ENCODE measurements at places on chromosomes 12 and 14.

- DNase-seq, result no peak
These were observed 15.8 kb upstream of the VRK1 start for GRCh38 chr14:96781371-96781770.

GRCh38 chr12:72753571-72753970 is 481.4 kb downstream of the TRHDE start:
- no peak for DNase-seq

- DNase-seq, result no peak
These were observed 305.5 kb upstream of the FKBP4 start for GRCh38 chr12:2489275-2489674.

- DNase-seq, result no peak
These were observed 26.3 kb downstream of the ANAPC5 start for GRCh38 chr12:121325922-121326396.

GRCh38 chr12:130993759-130994670 is 40.3 kb downstream of the ADGRD1 start:
- DNase-seq, result no peak

DNA sequence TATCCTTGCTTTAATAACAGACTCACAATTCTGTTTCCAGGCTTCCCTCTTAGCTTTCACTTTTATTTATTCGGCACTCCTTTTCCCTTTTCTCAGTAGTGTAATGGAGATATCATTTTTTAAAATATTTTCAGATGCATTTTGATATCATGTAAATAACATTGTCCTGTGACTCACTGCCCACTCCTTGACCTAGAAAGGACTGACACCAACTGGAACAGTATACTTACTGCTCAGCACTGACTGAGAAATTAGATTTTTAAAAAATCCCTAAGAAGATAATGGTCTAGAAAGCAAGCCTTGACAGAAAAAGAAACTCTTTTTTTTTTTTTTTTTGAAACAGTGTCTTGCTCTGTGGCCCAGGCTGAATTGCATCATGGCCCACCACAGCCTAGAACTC is 118.0 kb upstream of the FSCB start:
- DNase-seq, result no peak

- no peak for DNase-seq
These were observed 251.6 kb downstream of the PHLDA1 start for GRCh38 chr12:75779891-75780496.

DNA sequence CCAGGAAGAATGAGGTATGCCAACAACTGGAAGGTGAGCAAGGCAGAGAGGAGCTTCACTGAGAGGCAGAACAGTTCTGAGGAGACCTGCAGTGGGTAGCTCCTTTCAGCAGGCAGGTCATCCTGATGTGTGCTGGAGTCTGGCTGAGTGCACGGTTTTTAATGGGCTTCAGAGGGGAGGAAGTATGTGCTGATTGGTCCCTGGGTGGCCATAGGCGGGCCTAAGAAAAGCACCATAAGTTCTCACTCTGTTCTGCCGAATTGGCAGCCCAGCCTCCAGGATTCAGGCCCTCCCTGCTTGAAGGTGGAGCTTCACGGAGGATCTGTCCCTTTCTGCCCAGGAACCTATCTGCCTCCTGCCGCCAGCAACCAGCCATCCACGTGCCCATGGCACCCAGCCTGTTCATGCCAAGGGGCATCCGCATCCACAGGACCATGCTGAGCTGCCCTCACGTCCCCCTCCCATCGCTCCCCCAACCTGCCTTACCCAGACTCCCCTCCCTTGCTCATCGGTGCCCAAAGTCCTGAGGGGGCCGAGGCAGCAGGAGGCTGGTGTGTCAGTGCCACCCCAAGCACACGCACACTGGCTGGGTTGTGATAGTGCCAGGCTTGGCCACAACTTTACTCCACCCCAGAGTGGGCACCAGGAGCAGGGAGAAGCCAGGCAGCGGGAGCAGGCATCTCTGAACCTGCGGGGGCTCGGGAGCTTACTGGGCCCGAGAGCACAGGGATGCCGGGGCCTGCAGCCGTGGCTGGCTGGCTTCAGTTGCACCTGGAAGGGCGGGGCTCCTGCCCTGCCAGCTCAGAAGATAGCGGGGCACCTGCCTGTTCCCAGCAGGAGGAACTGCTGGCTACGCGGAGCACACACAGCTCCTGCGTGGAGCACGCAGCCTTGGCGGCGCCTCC is 608.4 kb upstream of the FOXG1 start:
- no peak for DNase-seq

DNA sequence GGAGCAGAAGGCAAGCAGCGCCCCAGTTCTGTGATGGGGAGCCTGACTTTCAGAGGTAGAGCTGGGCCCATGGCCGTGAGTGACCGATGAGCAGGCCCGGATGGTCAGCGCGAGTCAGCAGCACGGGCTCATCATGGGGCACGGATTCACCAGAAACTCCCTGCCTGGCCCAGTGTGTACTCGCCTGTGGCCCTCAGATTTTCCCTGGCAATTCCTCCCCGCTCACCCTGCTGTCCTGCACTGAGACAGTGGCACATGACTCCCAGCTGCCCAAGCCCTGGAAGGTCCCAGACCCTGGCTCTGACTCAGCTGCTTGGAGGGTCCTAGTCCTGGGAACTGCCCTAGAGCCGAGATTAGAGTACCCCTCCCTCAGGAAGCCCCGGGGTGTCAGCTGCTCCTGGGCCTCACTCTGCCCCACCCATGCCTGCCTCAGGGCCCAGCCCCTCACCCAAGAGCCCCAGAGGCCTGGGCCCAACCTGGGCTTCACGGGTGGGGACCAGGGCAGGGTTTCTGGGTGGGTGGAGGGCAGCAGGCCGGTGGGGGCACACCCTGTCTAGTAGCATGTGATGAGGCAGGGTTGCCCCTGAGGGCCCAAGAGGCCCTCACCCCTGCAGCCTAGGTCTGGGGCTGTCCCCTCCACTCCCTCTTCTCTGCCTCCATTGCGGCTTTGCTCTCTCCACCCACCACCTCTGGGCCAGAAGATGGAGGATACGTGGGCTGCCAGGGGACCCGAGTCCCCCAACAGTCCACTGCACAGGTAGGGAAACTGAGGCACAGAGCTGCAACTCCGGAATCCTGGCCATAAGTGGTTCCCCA is 8.4 kb downstream of the TRMT61A start:
- peak; percentile 74 for DNase-seq

DNA sequence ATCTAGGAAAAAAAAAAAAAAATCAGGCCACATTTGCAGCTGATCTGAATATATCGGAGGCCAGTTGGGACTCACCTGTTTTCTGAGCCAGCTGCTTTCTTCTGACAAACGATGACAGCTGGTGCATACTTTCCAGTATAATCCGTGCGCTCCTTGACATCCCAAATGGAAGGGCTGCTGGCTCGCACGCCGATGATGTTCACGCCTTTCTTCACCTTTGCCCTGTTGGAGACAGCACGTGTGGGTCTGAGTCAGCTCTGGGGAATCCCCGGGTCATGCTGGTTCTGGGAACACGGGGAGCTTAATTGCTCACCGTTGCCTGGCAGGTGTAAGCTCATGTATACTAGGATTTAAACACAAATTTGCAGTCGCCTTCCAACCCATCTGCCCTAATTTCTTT is 372.8 kb downstream of the TMEM132D start:
- no peak for DNase-seq

- peak; percentile 16 for DNase-seq
These were observed 653 bp downstream of the PA2G4 start for GRCh38 chr12:56104815-56105608.

- peak; percentile 8 for DNase-seq
These were observed 1981.7 kb upstream of the FLRT2 start for GRCh38 chr14:83548061-83548839.

DNA sequence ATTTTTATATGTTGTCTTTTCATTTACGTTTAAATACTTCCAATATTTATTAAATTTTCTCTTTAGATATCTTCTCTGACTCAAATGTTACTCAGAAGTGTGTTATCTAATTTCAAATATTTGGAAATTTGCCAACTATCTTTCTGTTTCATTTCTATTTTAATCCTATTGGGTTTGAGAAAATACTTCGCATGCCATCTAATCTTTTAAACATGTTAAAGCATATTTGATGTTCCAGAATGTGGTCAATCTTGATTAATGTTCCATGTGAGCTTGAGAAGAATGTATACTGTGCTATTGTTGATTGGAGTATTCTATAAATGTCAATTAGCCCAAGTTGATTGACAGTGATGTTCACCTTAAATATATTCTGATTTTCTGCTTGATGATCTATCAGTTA is 11.9 kb upstream of the DCN start:
- no peak for DNase-seq

- DNase-seq, result peak; percentile 26
These were observed 2.5 kb downstream of the COL2A1 start for GRCh38 chr12:48001505-48002413.

DNA sequence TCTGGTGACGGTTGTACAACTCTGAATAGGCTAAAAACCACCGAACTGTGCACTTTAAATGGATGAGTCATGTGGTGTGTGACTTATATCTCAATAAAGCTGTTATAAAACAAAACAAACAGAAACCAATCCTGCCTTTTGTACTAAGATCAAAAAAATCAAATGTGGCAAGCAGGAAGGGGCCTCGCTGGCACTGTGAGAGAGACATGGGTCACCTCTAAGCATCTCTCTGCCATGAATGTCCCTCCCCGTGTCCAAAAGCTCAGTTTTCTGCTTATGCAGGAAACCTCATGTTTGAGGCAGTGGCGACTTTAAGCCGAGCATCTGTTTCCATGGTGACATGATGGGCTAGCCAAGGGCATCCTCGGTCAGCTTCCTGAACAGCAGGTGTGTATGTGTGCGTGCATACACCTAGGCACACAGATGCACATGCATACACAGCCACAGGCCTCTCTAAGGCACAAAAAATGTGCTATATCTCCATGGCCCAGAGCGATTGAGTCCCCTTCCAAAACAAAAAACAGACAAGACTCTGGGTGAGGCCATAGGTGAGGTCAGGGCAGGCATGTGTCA is 44.4 kb downstream of the ARL6IP4 start:
- DNase-seq, result peak; percentile 58

GRCh38 chr14:58066115-58066514 is 85.9 kb downstream of the ARMH4 start:
- no peak for DNase-seq

All from fibroblast of mammary gland (primary cell).